ENCODE measurements at places on chromosomes 12 and 14. TPM values are rescaled to one million over a fixed set of nuclear protein-coding genes. Genes with fewer than 3 reads are reported as not detected.

DNA sequence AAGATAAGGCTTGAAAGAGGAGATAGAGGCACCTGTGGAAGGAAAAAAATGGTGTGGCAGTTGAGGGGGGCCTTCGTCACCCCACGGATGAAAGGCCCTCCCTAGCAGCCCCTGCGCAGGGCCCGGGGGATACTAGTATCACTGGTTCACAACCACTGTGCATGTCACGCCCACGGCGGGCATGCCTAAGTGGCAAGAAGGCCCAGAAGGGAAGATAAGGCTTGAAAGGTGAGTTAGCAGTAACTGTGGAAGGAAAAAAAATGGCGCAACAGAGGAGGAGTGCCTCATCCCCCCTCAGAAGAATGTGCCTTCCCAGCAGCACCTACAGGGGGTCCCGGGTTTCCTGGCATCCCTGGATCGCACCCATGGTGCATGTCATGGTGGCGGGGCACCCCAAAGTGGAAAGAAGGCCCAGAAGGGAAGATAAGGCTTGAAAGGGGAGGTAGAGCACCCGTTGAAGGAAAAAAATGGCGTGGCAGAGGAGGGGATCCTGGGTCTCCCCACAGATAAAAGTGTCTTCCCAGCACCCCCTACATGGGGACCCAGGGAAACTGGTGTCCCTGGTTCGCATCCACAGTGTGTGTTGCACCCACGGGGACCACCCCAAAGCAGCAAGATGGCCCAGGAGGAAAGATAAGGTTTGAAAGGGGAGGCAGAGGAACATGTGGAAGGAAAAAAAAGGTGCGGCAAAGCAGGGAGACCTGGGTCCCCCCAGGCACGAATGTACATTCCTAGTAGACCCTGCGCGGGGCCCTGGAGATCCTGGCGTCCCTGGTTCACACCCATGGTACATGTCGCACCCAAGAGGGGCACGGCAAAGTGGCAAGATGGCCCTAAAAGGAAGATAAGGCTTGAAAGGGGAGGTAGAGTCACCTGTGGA is 279.2 kb downstream of the ALG10 start:
- no peak for DNase-seq

- no peak for DNase-seq
Observed at GRCh38 chr14:89399594-89400068, 17.4 kb downstream of the FOXN3 start.

- DNase-seq: no peak
Observed at GRCh38 chr12:13799574-13799973, 181.8 kb downstream of the GRIN2B start.

GRCh38 chr14:69643430-69644200 is 32.2 kb downstream of the SUSD6 start:
- peak; percentile 79 for DNase-seq

- DNase-seq: no peak
Observed at GRCh38 chr14:61673305-61673704, 22.0 kb upstream of the HIF1A start.

DNA sequence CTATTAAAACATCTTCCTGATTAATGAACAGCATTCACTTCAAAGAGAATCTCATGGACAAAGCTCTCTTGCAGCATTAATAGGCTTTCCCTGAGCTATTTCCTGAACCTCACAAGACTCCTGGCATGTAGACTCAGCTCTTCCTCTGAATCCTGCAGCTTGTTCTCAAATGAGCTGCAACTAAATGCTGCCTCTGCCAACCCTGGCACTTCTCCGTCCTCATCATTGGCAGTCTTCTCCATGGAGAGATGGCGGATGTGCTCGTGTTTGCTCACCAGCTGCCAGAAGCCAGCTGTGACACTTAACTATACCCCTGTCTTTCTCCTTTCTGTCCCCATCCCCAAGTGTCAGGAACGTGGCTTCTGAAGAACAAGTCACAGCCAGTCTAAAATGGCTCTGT is 232.1 kb downstream of the FOXN3 start:
- no peak for DNase-seq

DNA sequence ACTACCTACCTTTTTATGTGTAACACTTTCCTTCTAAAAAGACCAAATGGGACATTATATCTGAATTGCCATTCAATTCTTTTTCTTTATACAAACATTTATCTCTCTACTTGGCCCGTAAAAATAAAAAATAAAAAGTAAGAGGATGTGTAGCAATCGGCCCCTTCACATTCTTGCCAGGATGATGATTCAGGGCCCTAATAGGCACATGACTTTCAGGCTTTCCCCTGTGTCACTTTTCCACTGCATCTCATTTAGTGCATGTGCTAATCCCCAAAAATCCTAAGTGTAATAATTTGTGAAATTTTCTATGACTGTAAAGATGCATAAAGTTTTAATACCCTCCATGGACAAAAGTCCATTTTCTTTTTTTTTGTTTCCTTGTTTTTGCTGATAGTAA is 23.0 kb upstream of the ATP2B1 start:
- no peak for DNase-seq

DNA sequence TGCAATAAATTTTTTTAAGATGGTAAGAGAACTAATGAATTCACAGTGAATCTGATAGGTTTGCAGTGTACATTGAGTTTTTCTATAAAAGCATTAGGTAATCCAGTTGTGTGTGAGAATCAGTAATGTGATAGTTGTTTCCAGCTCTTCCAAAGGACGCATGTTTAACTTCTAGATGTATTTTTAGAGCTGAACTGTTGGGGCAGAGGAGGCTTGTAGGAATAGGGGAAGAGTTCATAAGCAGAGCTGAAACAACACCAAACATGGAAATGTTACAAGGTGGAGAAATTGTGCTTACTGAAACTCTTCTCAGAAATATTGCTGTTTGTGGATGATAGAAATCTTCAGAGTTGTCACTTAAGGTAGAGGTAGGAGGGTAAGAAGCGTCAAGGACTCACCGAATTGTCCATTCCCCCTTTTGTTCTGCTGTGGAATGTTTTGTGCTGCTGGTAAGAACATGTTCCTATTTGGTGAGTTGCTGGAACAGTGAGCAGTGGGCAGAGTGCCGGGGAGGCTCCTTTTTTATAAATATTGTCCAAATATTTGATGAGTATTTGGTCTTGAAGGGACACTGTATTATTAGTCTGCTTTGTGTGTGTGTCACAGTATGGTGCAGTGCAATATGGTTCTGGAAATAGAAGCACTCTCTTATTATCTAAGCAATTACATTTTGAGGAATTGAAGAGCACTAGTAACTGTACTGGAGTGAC is 76.7 kb downstream of the ANO6 start:
- DNase-seq: peak; percentile 77

DNA sequence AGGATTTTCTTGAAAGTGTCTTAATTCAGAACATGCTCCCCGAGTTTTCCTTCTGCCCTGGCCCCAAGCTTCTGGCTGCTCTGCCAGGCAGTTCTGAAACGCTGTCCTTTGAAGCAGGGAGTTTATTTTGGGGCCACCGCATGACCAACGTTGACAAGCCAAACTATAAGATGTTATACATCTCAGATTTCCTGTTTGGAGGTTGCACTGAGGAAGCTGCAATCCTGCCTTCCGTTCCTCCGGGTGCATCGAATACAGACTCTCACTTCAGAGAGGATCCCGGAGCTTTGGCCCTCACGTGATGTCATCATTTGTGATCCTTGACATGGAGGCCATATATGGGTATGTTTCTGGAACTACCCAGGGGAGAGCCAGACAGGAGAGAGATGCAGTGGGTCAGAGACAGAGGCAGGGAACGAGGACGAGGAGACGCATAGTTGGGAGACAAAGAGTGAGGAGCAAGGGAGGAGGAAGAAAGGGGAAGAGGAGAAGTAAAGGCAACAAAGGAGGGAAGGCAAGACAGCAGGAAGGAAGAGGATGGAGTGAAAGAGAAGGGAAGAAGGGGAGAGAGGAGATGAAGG is at the start of gene ASB2:
Gene ASB2 (minus strand): TSS at position 94 of the 581 bp plus-strand sequence. CDS start 12,031 bp downstream, outside the sequence.
- peak; percentile 35 for DNase-seq

- DNase-seq: no peak
Observed at GRCh38 chr12:5242440-5242839, 189.5 kb upstream of the NTF3 start.

GRCh38 chr12:49696723-49697122 is 10.5 kb downstream of the FMNL3 start:
- DNase-seq: no peak

The CMA1 gene
- 7.2 TPM for total RNA-seq

The FAM161B gene
- total RNA-seq: 11.1 TPM

The PMCH gene
- total RNA-seq: not detected
